ENCODE measurements at places on chromosomes 16 and 17.

GRCh38 chr17:72034000-72034399 lies 86.8 kb upstream of the SOX9 start:
- no peak for DNase-seq

GRCh38 chr17:72079700-72080099 lies 41.1 kb upstream of the SOX9 start:
- no peak for DNase-seq

DNA sequence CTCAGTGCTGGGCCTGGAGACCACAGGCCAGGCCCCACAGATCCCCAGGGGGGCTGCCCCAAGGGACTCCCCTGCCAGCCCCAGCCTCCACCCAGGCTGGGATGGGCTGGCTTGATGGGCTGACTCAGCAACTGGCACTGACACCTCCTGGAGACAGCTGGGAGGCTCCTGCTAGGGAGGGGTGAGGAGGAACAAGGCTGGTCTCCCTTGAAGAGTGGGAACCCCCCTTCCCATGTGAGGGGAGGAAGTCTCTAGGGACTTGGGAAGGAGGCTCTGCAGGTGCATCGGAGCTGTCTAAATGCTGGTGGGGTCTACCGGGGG lies 10.4 kb downstream of the NHERF1 start:
- peak; percentile 66 for DNase-seq

DNA sequence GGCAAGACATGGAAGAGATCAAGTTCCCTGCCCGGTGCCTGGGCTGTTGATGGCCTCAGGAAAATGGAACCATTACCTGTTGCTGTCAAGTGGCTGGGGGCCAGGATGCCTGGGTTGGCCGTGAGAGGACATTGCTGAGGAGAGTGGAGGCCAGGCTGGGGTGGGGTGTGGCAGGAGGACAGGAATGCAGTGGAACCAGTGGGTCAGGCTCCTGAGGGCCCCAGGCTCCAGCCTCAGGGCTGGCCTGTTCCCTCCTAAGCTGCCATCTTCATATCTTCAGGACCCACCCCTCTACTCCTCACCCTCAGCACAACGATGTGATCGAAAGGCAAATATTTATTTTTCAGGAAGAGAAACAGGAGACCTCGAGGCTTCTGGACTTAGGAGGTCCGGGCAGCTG lies 8.5 kb upstream of the YPEL3 start:
- no peak for DNase-seq

GRCh38 chr17:59046192-59046591 lies 60.5 kb downstream of the TRIM37 start:
- no peak for DNase-seq

- DNase-seq = peak; percentile 74
These were observed 1253.7 kb upstream of the CDH8 start for GRCh38 chr16:63289834-63290460.

DNA sequence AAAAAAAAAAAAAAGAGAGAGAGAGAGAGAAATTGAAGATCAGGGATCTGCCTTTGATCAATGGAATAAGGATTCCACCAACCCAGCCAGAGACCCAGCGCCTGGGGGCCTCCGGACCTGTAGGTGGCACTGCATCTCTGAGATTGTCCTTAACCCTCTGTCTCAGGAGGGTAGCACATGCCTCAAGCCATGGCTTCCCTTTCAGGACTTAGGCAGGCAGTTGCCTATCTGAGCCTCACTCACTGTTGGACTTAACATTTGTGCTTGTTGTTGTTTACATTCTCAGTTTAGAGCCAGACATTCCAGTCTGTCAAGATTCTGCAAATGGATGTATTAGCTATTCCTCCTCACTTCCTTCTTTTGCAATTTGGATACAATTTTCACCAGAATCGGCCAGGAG lies 5.1 kb upstream of the SCNN1B start:
- DNase-seq = peak; percentile 58

DNA sequence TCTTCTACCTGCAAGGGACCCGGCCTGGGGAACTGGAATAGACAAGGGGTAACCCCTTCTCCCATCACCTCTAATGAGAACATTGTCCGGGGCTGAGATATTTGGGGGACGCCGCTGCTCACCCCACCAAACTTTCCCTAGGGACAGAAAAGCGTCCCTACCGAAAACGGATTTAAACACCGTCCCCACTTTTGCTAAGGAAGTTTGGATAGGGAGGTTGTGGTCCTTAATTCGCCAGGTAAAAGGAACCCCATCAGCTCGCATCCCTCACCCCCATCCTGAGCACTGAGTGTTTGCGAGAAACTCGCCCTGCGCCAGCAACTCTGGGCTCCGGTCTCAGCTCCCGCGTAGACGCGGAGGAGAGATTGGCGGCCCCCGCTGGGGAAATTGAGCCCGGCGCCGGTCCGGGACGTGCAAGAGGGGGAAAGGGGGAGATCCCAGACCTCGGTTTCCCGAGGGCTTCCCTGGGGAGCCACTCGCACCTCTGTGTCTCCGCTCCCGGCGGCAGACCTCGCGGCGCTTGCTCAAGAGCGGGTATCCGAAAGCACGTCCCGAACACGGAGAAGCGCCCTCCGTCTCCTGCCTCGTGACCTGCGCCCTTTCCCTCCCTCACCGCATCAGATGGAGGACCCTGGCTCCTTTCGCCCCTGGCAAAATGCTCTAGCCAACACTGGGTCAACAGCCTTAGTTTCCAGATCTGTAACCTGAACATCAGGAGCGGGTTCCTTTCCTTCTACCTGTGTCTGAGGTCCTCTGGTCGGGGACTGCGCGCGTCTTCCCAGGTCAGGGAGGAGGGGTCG lies 3.1 kb upstream of the SOX9 start:
- DNase-seq = no peak

GRCh38 chr17:46135126-46135812 lies 58.0 kb downstream of the KANSL1 start:
- no peak for DNase-seq

- no peak for DNase-seq
These were observed at the start of gene VASN for GRCh38 chr16:4371357-4372000. VASN (plus strand) TSS chr16:4371848; CDS start chr16:4380878, 9,030 bp downstream.

DNA sequence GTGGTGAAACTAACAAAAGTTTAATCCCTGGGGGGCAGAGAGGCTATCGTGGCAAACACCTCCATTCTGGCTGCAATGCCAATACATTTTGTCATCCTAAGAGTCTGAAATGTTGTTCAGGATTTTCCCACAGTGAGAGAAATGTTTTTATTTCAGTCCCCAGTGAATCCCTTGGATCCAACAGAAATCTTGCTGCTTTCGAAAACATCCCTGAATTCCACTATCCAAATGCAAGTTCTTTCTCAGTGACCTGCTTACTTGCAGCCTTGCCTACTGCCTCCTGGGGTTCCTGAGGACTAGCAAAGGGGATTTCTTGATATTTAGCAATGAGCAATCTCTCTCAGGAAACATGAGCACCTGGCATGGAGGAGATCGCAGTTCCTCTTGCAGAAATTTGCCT lies 202.1 kb upstream of the IRX3 start:
- no peak for DNase-seq

DNA sequence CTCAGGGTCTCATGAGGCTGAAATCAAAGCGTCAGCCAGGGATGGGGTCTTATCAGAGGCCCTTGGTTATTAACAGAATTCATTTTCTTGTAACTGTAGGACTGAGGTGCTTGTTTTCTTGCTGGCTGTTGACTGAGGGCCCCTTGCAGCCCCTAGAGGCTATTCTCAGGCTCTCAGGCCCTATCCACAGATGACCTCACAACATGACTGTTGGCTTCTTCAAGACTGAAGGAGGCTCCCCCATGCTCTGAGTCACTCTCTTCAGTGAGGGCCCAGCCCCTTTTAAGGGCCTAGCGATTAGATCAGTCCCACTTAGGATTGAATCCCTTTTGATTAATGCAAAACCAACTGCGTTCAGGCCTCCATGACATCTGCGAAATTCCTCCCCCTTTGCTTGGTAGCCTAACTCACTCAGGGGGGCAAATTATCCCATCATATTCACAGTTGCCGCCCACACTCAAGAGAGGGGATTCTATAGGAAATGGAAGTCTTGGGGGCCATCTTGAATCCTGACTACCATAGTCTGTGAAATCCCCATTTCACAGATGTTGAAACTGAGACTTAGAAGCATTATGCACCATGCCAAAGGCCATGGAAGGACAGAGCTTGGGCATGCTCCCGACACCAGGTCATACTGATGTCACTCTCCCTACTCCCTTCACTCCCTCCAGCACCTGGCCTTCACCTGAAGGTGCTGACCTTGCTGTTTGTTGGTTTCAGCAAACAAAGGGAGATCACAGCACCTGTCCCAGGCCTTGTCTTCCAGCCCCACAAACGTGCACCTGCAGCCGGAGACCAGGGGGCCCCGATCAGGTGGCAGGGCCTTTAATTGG lies 592.3 kb downstream of the MAF start:
- peak; percentile 100 for DNase-seq

- DNase-seq = no peak
These were observed 44.8 kb upstream of the MSI2 start for GRCh38 chr17:57211543-57211942.

DNA sequence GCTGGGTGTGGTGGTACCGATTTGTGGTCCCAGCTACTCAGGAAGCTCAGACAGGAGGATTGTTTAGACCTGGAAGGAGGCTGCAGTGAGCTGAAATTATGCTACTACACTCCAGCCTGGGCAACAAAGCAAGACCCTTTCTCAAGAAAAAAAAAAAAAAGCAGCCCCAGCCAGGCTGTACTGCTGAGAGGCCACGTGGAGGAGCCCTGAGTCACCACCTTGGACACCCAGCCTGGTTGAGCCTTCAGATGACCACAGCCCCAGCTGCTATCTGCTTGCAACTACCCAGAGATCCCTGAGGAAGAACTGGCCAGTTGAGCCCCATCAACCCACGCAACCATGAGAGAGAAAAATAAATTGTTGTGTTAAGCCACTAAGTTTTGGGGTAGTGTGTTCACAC lies 23.6 kb upstream of the GPRC5C start:
- DNase-seq = no peak

DNA sequence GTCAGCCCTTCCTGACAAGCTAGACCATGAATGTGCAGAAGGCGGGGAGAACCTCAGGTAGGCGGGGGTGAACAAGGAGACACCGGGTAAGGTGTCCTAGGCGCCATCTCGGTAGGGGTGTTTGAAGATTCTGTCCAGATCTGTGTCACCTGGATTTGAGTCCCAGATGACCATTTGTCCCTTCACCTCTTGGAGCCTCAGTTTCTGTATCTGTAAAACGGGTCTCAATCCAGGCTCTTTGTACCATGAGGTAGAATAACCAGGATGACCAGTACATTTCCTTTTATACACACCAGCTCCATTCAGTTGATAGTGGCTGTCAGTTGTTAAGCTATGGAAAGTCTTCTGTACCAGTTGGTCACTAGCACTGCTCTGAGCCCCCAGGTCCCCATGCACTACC lies 86.7 kb downstream of the ABCC6 start:
- DNase-seq = no peak

- no peak for DNase-seq
These were observed 250.4 kb upstream of the N4BP1 start for GRCh38 chr16:48860341-48860740.

GRCh38 chr16:27529962-27530361 lies 19.8 kb downstream of the GTF3C1 start:
- DNase-seq = no peak

DNA sequence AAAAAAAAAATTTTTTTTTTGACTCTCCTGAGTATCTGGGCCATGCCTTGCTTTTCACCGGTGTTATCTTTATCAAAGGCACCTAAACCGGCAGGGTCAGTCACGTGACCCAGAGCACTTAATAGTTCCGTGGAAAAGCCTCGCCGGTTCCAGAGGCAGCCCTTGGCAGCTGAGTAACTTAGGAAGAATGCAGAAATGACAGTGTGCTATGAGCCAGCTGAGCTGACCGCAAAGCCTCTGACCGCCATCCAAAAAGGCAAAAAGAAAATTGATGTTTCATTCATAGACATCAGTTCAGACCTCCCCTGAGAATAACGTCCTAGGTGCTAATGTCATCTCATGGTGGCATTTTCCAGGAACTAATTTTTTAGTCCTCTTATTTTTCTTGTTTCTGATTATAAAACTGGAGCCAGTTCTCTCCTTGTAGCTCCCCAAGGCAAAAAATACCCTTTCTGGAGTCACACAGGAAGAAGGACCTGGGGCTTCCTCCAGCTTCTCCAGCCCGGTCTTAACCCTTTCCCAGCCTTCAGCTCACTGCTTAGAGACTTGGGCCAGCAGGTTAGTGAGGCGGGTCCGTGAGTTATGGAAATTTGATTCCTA lies 122.6 kb downstream of the SOCS1 start:
- DNase-seq = no peak

DNA sequence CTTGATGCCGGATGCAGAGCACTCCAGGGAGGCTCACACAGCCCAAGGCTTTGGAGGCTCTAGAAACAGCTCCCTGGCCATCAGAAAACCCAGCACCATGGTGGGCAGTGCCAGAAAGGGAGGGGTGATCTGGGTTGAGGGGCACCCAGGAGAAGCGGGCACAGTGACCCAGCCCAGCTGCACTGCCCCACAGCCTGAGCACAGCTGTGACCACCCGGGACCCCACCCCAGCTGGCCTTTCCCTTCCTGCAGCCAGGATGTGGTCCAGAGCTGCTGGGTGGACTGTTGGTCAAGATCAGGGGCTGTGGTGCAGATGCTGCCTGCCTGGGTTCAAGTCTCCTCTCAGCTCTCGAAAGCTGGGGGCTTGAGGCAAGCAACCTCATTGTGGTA lies 223.1 kb downstream of the ZNF423 start:
- no peak for DNase-seq

- DNase-seq = peak; percentile 71
These were observed 42.6 kb downstream of the CPNE2 start for GRCh38 chr16:57134982-57135381.

DNA sequence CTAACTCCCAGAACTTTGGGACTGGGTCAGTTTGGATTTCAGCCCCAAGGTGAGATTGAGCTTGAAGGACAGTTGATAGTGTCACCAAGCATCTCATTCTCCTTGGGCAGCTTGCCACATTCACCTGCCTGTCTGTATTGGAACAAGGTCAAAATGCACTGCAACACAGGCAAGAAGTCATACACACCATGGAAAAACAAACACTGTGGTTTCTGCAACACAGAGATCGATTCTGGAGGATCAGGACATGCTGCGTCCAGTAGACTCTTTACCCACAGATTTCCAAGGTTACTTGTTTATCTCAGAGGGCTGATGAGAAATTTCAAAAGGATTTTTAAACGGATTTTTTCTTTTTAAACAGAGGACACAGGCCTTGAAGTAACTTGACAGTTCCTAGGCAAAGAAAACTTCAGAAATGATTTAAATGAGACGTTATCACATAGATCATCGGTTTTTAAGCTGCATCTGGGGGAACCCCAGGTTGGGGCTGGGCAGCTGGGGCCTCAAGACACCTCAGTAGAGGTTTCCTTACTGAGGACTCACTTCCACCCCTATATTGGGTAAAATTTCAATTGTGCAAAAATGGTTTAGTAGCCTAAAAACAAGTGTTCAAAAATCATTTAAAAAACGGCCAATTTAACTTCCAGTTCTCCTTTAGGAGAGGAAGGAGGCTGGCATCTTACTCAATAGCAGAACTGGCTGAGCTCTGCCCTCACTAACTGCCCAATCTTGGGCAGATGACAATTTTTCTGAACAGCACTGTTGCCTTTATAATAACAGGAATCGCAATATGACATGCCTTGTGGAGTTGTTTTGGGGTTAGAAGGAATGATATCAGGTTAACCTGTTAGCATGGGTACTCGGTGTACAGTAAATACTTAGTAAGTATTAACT lies 299.3 kb downstream of the XYLT1 start:
- no peak for DNase-seq

Data from RPMI8226 (cell line).